ENCODE measurements at places on chromosomes 11 and 22.
A peak's percentile ranks its signal among the peaks of the same experiment; 100 is the strongest.

GRCh38 chr22:28973352-28973751 lies 88.3 kb downstream of the C22orf31 start:
- DNase-seq, result no peak

DNA sequence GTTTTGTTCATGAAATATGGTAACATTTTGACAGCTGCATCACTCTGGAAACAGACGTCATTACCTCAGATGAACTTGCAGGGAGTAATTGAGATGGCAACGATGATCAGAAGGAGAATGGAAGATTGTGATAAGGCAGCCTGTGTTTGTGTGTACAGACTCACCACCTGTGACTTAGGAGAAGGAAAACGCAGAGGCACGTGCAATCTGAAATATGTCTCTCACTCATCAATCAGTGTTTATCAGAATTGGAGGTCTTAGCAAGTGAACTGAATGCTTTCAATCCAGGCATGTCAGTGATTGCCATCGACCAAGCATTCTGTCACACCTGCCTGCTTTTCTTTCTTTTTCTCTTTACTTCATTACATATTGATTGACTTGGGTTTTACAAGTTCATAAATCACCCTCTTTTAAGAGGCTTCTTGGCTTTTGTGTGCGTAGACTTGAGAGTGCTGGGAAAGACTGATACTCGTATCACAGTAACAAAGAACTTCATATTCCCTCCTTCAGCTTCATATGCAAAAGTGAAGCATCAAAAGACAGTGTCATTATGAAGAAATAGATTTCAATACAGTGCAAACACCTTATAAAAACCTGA lies 24.6 kb downstream of the FAT3 start:
- DNase-seq, result no peak

DNA sequence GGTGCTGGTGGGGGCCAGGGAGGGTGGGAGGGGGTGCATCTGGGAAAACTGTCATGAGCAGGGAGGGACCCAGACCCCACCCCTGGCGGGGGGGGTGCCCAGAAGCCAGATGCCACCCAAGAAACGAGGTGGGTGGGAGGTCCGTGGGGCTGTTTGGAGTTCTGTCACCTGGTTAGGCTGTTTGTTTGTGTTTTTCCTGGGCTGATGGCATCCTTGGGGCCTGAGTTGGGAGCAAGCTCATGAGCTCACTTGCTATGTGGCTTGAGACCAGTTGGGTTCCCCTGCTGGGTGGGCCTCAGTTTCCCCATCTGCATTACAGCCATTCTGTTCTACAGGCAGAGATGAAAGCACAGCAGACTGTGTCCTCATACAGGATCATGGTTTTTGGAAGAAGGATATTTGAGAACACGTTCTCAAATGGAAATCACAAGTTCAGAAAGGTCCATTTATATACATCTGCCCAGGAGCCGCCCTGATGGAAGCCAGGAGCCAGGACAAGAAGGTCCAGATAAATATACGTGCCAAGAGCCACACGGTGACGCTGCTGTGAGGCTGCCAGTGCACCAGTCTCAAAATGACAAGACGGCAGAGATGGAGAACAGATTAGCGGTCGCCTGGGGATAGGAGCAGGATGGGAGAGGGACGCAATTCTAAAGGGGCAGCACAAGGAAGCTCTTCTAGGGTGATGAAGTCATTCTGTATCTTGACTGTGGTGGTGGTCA lies 312.9 kb downstream of the MN1 start:
- no peak for DNase-seq

DNA sequence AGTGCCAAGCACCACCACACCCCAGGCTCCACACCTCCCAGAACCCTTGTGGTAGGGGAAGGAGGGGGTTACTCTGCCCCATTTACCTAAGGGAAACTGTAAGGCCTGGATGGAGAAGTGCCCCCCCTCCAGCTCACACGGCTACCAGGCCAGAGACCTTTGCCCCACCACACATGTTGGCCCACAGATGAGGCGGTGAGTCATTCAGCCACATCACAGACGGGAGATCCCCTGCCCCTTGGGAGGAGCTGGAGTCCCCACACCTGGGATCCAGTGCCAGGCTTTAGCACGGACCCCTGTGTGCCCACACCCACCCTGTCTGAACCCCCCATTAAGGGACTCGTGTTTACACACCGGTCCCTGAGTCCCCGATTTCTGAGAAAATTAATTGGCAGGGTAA lies 24.9 kb downstream of the CDKN1C start:
- DNase-seq, result no peak

GRCh38 chr11:110798201-110798900 lies 86.1 kb upstream of the ARHGAP20 start:
- DNase-seq, result no peak

GRCh38 chr11:86896441-86896841 lies 58.8 kb downstream of the FZD4 start:
- DNase-seq, result no peak

DNA sequence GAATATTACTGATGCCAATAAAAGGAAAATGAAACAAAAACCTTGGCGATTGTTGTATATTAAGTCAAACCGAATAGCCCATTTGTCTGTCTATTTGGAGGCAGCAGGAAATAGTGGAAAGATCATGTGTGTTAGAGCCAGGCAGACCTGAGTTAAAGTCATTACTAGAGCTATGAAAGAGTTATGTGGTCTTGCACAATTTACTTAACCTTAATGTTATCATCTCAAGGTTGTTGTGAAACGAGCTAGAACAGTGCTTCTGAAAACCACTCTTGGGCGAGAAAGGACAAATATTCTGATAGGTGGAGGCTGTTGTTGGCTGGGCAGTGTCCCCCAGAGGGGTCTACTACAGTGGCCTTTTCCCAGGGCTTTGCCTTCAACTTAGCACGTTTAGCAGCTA lies 60.0 kb upstream of the NUP160 start:
- DNase-seq, result no peak

DNA sequence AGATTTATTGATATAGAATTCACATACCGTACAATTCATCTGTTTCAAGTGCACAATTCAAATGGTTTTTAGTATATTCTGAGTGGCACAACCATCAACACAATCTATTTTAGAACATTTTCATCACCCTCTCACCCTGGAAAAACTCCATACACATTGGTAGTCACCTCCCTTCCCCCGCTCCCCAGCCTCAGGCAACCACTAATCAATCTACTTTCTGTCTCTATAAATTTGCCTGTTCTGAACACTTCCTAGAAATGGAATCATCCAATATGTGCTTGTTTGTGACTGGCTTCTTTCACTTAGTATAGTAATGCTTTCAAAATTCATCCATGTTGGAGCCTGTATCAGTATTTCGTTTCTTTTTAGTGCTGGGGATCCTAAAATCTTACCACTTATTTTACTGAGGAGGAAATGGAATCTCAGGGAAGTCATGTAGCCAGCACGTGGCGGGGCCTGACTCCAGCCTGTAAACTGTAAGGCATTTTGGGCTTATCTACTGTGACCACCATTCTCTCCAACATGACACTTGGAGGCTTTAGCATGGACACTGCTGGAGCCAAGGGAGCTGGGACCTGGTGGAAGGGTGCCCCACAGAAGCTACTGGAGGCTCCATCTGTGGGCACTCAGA lies 905 bp upstream of the UCP3 start:
- DNase-seq, result no peak

DNA sequence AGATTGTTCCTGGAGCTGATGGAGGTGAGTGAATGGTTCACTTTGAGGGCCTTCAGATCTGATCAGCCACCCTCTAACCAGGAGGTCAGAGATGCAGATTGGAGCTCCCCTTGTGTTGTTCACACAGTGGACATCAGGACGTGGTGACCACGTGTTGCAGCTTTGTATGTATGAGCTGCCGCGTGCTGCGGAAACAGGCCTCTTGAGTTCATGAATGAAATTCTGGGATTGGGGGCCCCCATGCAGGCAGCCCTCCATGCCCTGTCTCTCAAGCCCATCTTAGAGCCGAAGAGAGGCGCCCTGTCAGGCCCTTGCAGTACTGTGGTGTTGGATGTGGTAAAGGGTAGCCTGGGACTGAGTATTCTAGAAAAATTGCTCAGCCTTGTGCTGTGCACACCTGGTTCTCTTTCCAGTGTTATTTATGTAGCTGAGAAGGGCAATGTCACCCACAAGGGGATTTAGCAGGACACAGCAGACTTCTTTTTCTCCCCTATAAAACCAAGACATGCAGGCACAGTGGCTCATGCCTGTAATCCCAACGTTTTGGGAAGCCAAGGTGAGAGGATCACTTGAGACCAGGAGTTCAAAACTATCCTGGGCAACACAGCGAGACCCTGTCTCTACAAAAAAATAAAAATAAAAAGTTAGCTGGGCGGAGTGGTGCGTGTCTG lies 64.9 kb downstream of the MED15 start:
- no peak for DNase-seq

- peak; percentile 90 for DNase-seq
These were observed 132.9 kb downstream of the COMMD9 start for GRCh38 chr11:36156161-36156816.

DNA sequence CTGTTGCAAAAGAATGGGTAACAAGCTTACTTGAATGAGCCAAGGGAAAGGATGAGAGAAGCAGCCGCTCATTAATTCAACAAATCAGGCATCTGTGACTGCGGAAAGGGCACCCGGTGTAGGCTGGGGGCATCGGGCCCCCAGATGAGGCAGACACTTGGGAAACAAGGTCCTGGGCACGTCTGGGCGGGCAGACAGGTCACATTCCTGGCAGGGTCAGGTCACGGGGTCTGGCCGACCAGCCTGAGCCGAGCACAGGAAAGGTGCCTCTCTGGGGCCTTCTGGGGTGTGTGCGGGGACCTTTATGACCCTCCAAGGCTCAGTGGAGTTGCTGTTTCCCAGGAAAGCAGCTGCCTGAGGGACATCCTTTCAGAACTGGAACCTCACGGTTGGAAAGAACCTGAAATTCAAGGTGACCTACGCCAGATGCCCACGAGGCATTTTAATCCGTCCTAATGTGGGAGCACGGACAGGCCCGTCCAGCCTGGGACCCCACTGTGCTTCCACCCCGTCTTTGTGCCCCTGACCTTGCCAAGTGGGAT lies 57.1 kb downstream of the ST14 start:
- no peak for DNase-seq

DNA sequence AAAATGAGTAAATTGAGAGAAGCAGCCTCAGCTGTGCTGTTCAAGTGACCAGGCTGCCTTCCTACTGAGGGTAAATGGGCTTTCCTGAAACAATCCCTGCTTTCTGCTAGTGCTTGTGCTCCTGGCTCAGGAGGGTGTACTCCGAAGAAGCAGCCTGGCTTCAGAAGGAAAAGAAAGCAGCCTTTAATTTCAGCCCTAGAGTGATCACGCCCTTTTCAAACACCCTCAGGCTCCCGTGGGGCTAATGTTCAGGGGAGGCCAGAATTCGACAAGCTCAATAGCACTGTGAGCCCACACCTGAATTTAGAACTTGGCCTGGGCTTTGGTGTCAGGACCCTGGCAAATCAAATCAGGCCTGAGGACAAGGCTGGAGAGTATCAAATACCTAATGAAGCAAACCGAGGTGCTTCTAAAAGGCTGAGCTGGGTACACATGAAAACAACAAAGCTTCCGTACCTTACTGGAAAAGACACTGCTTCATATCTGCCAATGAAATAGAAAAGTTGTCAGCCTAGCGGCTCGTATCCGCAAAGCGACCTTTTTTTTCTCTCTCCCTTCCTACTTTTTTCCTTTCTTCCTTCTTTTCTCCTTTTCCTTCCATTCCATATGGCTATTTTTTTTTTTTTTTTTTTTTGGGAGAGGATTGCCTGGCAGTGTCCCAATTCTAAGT lies 387.8 kb downstream of the SOX6 start:
- DNase-seq, result no peak

- DNase-seq, result no peak
These were observed 82.7 kb downstream of the GGT1 start for GRCh38 chr22:24685531-24686190.

- no peak for DNase-seq
These were observed 13.8 kb upstream of the P2RY6 start for GRCh38 chr11:73258104-73259035.

DNA sequence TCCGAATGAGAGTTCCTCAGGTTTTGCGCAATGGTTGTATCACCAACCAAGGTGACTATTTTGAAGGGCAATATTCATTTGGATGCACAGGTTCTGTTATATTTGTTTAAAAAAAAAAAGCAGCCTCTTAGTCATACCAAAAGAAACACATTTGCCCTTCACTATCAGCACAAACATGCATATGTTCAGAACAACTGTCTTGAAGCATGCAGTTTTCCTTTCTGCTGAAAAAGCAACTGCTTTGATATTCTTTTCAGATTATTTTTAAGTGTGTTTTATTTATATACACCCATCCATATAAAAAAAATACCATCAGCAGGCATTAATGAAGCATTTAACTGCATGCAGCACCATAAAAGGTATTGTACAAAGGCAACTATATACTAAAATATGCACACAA lies 67.8 kb downstream of the RBFOX2 start:
- DNase-seq, result no peak

GRCh38 chr11:32615422-32615821 lies 31.8 kb downstream of the EIF3M start:
- DNase-seq, result no peak

GRCh38 chr11:73048446-73048845 lies 93.7 kb downstream of the FCHSD2 start:
- no peak for DNase-seq

GRCh38 chr11:18696638-18697225 lies 1.8 kb upstream of the TMEM86A start:
- DNase-seq, result no peak

- no peak for DNase-seq
These were observed 46.2 kb downstream of the CSNK2A3 start for GRCh38 chr11:11306855-11307254.

GRCh38 chr22:42346722-42347121 lies 76.3 kb upstream of the TCF20 start:
- no peak for DNase-seq

GRCh38 chr11:16293204-16293681 lies 63.1 kb downstream of the SOX6 start:
- no peak for DNase-seq

GRCh38 chr11:45109400-45109799 lies 37.0 kb upstream of the PRDM11 start:
- no peak for DNase-seq

GRCh38 chr11:132055296-132055695 lies 684.9 kb downstream of the NTM start:
- DNase-seq, result no peak

GRCh38 chr11:99522467-99523173 lies 501.9 kb downstream of the CNTN5 start:
- DNase-seq, result no peak

GRCh38 chr11:23181022-23181807 lies 320.9 kb upstream of the CCDC179 start:
- DNase-seq, result no peak

- no peak for DNase-seq
These were observed 104.3 kb upstream of the CEP126 start for GRCh38 chr11:101810546-101810945.

GRCh38 chr11:2362414-2362813 lies 14.7 kb upstream of the CD81 start:
- no peak for DNase-seq

Measured in posterior cingulate gyrus (tissue), 11 donors.